ENCODE measurements at places on chromosomes 13 and 19. TPM values are rescaled to one million over a fixed set of nuclear protein-coding genes. Genes with fewer than 3 reads are reported as not detected.
A peak's percentile ranks its signal among the peaks of the same experiment; 100 is the strongest.

DNA sequence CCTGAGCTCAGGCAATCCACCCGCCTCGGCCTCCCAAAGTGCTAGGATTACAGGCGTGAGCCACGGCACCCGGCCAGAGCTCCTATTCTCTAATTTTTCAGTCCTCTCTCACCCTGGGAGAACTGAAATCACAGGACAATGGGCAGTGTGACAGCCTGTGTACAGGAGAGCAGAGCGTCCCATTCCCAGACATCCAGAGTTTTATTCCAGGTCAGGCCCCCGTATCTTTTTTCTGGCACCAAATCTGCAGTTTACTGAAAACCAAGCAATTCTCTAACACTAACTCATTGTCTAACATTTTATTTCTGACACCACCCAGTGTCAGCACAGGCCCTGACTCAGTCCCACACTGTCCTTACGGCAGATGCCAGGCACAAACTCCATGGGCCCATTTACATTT is 6.7 kb downstream of the ZNF708 start:
- no peak overlapping the region for H3K4me3 ChIP-seq
- DNase-seq = no peak
- no peaks in the 10 kb centered on the region for H3K27me3 ChIP-seq
- no peak overlapping the region for H3K27ac ChIP-seq
- peaks cover 20% of the 10 kb centered on the region for H3K4me1 ChIP-seq

GRCh38 chr19:24059563-24060295 is 27.3 kb upstream of the ZNF254 start:
- DNase-seq = no peak
- no peak overlapping the region for H3K27ac ChIP-seq
- no peak overlapping the region for H3K4me3 ChIP-seq
- no peaks in the 10 kb centered on the region for H3K27me3 ChIP-seq
- peaks cover 12% of the 10 kb centered on the region for H3K4me1 ChIP-seq

DNA sequence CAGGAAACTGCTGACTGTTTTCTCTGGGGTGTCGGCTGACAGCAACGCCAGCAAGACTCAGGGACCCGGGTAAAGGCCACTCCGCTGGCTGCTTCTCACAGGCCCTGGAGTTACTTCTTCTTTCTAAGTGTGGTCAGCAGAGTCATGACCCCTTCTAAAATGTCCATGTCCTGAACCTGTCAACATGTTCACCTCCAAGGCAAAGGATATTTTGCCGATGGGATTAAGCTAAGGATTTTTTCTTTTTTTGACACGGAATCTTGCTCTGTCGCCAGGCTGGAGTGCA is 7.9 kb downstream of the PEX11G start:
- no peak overlapping the region for H3K27ac ChIP-seq
- no peak for DNase-seq
- no peaks in the 10 kb centered on the region for H3K27me3 ChIP-seq
- H3K36me3 ChIP-seq = no peaks in the 10 kb centered on the region

- H3K27ac ChIP-seq = no peak overlapping the region
- no peak overlapping the region for H3K4me3 ChIP-seq
- H3K27me3 ChIP-seq = no peaks in the 10 kb centered on the region
Observed at GRCh38 chr13:37241786-37242185, 136.3 kb upstream of the CSNK1A1L start.

DNA sequence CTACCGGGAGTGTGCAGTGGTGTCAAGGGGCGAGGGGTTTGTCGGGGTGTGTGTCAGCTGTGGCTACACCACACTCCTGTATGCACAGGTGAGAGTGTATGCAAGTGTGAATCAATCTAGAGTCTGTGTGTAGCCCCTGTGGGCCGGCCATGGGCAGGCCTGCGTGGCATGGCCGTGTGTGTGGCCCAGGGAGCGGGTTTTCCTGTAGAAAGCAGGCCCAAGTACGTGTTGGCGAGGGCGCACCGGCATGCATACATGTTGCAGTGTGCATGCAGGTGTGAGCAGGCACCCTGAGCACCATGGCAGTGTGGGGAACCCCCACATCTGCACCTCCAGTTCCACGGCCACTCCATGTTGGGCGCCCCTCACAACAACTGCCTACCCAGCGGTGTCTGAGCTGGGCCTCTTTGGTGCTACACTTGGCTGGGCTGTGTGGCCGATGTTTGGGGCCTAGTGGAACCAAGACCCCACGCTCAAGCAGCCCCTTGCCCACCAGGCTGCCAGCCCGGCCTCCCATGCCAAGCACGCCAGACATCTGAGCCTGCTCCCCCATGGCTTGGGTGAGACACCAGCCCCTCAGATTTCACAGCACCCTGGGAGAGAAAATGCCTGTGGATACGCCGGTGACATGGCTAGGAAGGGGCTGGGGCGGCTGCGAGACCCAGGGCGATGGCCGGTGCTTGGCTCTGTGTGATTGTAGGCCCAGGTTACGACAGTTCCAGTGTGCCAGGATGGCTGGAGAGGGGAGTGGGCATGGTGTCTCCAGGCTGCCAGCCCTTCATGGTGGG is 2.1 kb downstream of the NFIX start:
- H3K36me3 ChIP-seq = peaks cover 2% of the 10 kb centered on the region
- H3K27ac ChIP-seq = no peak overlapping the region
- peaks cover 6% of the 10 kb centered on the region for H3K4me1 ChIP-seq
- peaks cover 36% of the 10 kb centered on the region for H3K27me3 ChIP-seq
- DNase-seq = no peak
- peak overlapping the region; percentile 15 for H3K4me3 ChIP-seq

- peaks cover 71% of the 10 kb centered on the region for H3K27me3 ChIP-seq
- peaks cover 13% of the 10 kb centered on the region for H3K4me1 ChIP-seq
- peaks cover 5% of the 10 kb centered on the region for H3K36me3 ChIP-seq
- peak within 1 kb of the TSS; percentile 67 for H3K4me3 ChIP-seq
Observed at GRCh38 chr13:35475960-35476943, at the start of gene MAB21L1. TSS of gene MAB21L1 (minus strand) at chr13:35476689. CDS start at chr13:35476138, 551 bp downstream.

GRCh38 chr19:2602391-2603181 is 99.9 kb downstream of the GNG7 start:
- peaks cover 19% of the 10 kb centered on the region for H3K4me1 ChIP-seq
- no peak for DNase-seq
- H3K27ac ChIP-seq = no peak overlapping the region
- H3K36me3 ChIP-seq = no peaks in the 10 kb centered on the region
- no peak overlapping the region for H3K4me3 ChIP-seq
- H3K27me3 ChIP-seq = peaks cover 13% of the 10 kb centered on the region

DNA sequence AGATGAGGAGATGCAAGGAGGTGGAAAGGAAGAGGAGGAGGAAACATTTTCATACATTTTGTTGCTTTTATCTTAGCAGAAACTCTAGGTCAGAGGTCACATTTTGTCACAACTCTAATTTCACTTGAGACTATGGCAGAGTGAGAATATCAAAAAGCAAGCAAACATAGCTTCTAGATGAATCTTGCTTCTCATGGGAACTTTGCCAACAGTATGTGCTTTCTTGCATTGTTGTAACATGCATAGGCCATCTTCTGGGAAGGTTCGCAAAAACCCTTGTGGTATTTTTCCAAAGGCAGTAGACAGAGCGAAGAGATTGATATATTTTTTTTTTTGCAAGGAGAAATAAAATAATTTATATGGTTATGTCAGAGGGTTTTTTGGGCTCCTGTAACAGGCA is 291.3 kb downstream of the MTUS2 start:
- no peak overlapping the region for H3K4me3 ChIP-seq
- H3K4me1 ChIP-seq = no peaks in the 10 kb centered on the region
- DNase-seq = no peak
- no peaks in the 10 kb centered on the region for H3K36me3 ChIP-seq
- no peaks in the 10 kb centered on the region for H3K27me3 ChIP-seq
- no peak overlapping the region for H3K27ac ChIP-seq

DNA sequence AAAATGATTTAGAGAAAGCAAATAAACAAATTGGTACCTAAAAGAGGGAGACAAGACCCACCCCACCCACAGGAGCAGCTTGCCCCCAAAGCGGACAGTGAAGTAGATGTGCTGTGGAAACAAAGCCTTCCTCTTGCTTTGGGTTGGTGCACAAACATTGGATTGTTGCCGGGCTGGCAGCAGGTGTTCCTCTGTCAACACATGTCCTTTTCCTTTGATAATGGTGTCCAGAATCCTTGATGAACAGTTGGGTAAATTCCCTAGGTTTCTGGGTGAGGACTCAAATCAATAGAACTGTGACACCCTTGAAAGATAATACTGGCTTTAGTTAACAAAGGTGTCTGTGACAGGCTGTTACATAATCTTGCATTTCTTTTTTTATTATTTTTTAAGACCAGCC is 311.8 kb downstream of the SPRY2 start:
- no peaks in the 10 kb centered on the region for H3K36me3 ChIP-seq
- H3K27me3 ChIP-seq = no peaks in the 10 kb centered on the region
- no peak overlapping the region for H3K4me3 ChIP-seq
- DNase-seq = no peak
- H3K4me1 ChIP-seq = no peaks in the 10 kb centered on the region
- no peak overlapping the region for H3K27ac ChIP-seq

Gene SMIM44
- not detected for total RNA-seq

DNA sequence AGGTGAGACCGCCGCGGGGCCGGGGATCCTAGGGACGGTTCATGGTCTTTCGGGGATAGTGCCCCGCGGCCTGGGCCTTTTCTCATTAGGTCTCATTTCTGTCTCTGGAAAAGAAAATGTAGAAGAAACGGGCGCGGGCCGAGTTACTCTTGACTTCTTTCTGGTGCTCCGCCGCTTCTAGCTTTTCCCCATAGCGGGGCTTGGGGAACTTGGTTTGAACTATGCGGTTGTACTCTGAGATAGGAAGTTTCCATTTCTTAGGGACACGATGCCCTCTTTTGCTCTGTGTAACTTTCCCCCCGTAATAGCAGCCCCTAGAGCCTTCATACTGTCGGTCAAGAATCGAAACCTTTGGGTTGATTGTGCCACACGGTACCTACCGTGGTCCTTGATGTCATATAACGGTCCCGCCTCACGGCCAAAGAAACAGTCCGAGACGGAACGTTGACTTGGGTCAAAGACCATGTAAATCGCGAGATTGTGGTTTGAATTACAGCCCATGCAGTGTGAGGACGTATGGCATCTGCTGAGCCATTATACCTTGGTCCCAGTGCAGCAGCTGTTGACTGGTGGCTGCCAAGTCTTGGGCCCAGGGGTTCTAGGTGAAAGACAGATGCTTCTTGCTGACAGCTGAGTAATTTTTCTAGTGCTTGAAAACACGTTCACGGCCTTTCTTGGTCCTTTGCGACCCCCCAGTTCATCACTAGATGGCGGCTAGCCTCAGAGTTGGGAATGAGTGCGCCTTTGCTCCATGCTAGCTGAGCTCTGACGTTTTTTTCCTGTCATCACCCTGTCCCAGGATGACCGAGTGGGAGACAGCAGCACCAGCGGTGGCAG is 487 bp downstream of the RPS5 start:
- H3K36me3 ChIP-seq = peaks cover 28% of the 10 kb centered on the region
- DNase-seq = no peak
- H3K27me3 ChIP-seq = no peaks in the 10 kb centered on the region
- H3K4me3 ChIP-seq = peak overlapping the region; percentile 98
- H3K27ac ChIP-seq = peak overlapping the region; percentile 96

- DNase-seq = no peak
- no peak overlapping the region for H3K27ac ChIP-seq
- no peaks in the 10 kb centered on the region for H3K27me3 ChIP-seq
- no peak overlapping the region for H3K4me3 ChIP-seq
- no peaks in the 10 kb centered on the region for H3K4me1 ChIP-seq
Observed at GRCh38 chr13:107764046-107764445, 451.3 kb downstream of the LIG4 start.

DNA sequence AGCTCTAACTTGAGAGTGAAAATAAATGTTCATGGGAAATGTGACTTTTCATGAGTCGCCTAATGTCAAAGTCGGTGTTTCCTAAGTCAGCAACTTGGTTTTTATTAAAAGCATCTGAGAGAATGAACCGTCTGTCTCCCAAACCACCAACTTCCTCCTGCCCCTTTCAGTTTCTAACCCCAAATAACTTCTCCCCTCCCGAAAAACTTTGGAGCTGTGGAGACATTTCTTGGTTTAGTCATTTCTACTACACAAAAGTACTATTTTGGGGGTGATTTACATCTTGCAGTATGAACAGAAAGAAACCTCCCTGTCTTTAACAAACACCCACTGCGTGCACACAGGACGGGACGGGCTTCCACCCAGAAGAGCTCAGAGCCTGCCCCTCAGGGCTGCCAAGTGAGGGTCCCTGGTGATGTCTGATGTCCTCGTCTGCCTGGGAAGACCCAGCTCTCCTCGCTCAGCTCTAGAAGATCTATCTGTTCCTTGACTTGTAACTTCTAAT is 65.0 kb downstream of the RASA3 start:
- H3K27me3 ChIP-seq = no peaks in the 10 kb centered on the region
- H3K36me3 ChIP-seq = peaks cover 17% of the 10 kb centered on the region
- peaks cover 50% of the 10 kb centered on the region for H3K4me1 ChIP-seq
- peak overlapping the region; percentile 75 for H3K27ac ChIP-seq
- no peak for DNase-seq
- H3K4me3 ChIP-seq = peak overlapping the region; percentile 44

- no peaks in the 10 kb centered on the region for H3K4me1 ChIP-seq
- H3K4me3 ChIP-seq = no peak overlapping the region
- no peak for DNase-seq
- H3K27ac ChIP-seq = no peak overlapping the region
- H3K36me3 ChIP-seq = no peaks in the 10 kb centered on the region
Observed at GRCh38 chr19:46544651-46545050, 49.0 kb upstream of the PNMA8B start.

Gene SIAH3
- not detected for total RNA-seq

- DNase-seq = no peak
- H3K27ac ChIP-seq = no peak overlapping the region
- H3K36me3 ChIP-seq = no peaks in the 10 kb centered on the region
- H3K4me3 ChIP-seq = no peak overlapping the region
- peaks cover 24% of the 10 kb centered on the region for H3K4me1 ChIP-seq
Observed at GRCh38 chr19:43468354-43469159, 3.1 kb upstream of the LYPD3 start.

- peak within 1 kb of the TSS; percentile 96 for H3K4me3 ChIP-seq
- no peaks in the 10 kb centered on the region for H3K27me3 ChIP-seq
- H3K36me3 ChIP-seq = peaks cover 43% of the 10 kb centered on the region
- peak; percentile 93 for DNase-seq
Observed at GRCh38 chr13:27251166-27252091, at the start of gene RPL21. TSS of gene RPL21 (plus strand) at chr13:27251558. CDS start at chr13:27253777, 2,219 bp downstream.

DNA sequence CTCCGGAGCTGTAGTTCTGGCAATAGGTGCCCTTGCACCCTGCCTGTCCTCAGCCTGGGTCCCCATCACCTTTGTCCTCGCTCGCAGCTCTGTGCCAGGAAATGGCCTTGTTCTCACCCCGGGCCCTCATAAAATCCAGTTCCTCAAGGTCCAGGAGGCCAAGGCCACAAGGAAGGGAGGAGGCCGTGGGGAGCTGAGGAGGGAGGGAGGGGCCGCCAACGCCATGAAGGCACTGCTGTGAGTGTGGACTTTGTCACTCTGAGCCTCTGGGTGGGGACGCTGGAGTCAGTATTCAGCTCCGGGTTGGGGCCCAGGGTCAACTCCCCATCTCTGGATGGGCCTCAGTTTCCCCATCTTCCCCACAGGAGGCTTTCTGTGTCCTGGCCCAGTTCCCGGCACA is 9.2 kb upstream of the GNA11 start:
- H3K36me3 ChIP-seq = no peaks in the 10 kb centered on the region
- no peak for DNase-seq
- H3K27me3 ChIP-seq = peaks cover 4% of the 10 kb centered on the region
- H3K27ac ChIP-seq = no peak overlapping the region

Gene SIGLEC6
- total RNA-seq = not detected

- no peak for DNase-seq
- peak overlapping the region; percentile 6 for H3K4me3 ChIP-seq
- peaks cover 15% of the 10 kb centered on the region for H3K4me1 ChIP-seq
- H3K27me3 ChIP-seq = no peaks in the 10 kb centered on the region
- peaks cover 14% of the 10 kb centered on the region for H3K36me3 ChIP-seq
Observed at GRCh38 chr19:2446381-2446780, 10.4 kb downstream of the LMNB2 start.

Gene LIM2
- total RNA-seq = not detected

Gene SOHLH2
- not detected for total RNA-seq

- H3K27me3 ChIP-seq = no peaks in the 10 kb centered on the region
- no peak overlapping the region for H3K4me3 ChIP-seq
- peaks cover 2% of the 10 kb centered on the region for H3K4me1 ChIP-seq
- H3K27ac ChIP-seq = no peak overlapping the region
Observed at GRCh38 chr19:40687525-40688016, 2.9 kb downstream of the NUMBL start.

Gene PNMA8A
- total RNA-seq = 0.63 TPM

All from activated CD8-positive, alpha-beta memory T cell treated with anti-CD3 and anti-CD28 coated beads, Interleukin-2, amount 10 ng/mL, durations not matched to agents 7 days and 5 days (primary cell).